ENCODE measurements at places on chromosomes 7 and 10. TPM values are rescaled to one million over a fixed set of nuclear protein-coding genes. Genes with fewer than 3 reads are reported as not detected.

GRCh38 chr7:157183832-157184231 is 45.1 kb downstream of the UBE3C start:
- DNase-seq: no peak

DNA sequence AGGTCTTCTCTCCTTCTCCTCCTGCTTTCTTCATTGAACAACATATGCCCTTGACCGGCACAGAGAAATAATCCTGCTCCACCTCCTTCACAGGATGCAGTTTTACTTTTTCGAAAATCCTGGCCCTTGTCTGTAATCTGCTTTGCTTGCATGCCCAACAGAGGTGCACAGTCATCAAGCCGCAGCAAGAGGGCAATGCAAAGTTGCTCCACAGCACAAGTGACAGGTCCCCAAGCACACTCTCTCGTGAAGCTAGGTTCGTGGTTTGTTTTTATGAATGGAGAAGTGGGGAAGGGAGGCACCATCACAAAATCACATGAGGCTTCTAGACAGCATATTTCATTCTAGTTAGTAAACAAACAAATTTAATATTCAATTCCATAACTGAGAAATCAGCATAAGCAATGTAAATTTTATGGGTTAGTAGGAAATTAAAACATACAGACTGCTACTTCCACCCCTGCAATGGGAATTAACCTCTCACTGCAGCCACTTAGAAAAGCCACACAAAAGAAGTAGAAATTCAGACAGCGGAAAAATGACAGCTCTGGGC is 178.8 kb downstream of the TPK1 start:
- DNase-seq: no peak

DNA sequence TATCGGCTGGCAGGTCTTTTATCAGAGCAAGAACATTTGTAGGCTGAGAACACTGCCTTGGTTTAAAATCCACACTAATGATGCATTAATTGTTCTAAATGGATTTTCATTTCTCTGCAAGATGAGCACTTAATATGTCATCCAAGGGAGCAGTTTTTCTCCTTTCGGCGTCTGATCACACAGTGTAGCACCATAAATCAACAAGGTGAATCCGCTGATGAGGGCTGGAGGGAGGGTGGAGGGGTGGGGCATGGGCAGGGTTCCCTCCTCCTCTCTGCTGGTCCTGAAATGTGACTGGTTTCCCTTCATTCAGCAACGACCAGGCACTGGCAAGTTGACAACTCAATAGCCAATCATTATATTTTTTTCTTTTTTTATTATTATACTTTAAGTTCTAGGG is 45.6 kb downstream of the ADAM12 start:
- no peak for DNase-seq

GRCh38 chr10:17905491-17905890 is 46.2 kb upstream of the SLC39A12 start:
- DNase-seq: no peak

DNA sequence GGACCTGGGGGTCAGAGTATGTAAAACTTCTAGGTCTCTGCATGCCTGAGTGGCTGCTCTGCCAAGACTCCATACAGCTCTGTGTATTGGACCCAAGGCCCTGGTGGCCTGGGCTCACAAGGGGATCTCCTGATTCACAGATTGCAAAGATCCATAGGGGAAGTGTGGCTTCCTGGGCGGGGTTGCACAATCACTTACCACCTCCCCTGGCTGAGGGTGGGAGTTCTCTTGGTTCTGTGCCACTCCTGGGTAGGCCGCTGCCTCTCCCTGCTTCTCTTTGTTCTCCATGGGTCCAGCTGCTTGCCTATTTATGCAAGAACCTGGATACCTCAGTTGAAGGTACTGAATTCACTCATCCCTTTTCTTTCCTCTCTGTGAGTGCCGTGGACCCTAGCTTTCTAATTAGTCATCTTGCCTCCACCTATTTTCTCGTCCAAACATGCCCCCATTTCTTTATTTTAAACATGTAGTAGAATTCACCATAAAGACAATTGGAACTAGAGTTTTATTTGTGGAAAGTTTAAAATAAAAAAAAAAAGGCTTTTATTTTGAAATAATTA is 18.5 kb upstream of the AGR3 start:
- DNase-seq: no peak

DNA sequence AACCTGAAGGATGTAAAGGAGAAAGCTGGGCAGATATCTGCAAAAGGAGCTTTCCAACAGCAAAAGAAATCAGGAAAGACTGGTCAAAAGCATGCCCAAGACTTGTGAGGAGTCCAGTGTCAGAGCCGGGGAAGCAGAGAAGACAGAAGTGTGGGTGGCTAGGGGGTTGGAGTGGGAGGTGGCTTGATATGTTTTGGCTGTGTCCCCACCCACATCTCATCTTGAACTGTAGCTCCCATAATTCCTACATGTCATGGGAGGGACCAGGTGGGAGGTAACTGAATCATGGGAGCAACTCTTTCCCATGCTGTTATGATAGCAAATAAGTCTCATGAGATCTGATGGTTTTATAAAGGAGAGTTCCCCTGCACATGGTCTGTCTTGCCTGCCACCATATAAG is 84.9 kb downstream of the INHBA start:
- DNase-seq: no peak

- DNase-seq: no peak
Observed at GRCh38 chr10:70729763-70730357, 55.3 kb downstream of the TBATA start.

- DNase-seq: no peak
Observed at GRCh38 chr10:30502266-30503060, 68.5 kb downstream of the MAP3K8 start.

DNA sequence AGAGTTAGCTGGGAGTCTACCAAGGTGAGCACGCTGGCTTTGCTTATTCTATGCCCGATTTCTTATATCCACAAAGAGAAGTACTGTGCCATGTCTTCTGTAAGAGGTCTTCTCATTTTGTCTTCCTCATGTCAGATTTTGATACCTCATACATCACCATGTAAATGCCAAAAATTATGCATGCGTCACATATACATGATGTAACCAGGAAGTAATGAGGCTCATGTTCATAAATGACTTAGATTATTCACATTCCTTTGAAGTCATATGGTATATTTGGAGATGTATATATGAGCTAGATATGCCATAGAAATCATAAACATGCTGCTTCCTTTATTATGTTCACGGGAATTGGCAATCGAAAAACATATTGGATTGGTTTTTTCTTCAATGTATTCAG is 97.7 kb upstream of the CELF2 start:
- no peak for DNase-seq

GRCh38 chr10:3954615-3955014 is 169.6 kb upstream of the KLF6 start:
- no peak for DNase-seq

DNA sequence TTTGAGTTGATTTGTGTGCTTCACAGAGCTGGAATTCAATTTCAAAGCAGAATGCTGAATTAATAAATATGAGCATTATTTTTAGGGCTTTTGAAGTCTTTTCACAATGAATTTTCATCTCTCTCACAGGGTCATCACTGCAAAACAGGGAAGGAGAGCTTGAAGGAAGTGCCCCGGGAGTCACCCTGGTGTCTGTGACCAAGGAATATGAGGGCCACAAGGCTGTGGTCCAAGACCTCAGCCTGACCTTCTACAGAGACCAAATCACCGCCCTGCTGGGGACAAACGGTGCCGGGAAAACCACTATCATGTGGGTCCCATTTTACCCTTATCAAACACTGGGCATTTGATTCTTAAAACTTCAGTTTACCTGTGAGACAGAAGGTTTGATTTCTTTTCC is 217.7 kb downstream of the ABCA13 start:
- no peak for DNase-seq

DNA sequence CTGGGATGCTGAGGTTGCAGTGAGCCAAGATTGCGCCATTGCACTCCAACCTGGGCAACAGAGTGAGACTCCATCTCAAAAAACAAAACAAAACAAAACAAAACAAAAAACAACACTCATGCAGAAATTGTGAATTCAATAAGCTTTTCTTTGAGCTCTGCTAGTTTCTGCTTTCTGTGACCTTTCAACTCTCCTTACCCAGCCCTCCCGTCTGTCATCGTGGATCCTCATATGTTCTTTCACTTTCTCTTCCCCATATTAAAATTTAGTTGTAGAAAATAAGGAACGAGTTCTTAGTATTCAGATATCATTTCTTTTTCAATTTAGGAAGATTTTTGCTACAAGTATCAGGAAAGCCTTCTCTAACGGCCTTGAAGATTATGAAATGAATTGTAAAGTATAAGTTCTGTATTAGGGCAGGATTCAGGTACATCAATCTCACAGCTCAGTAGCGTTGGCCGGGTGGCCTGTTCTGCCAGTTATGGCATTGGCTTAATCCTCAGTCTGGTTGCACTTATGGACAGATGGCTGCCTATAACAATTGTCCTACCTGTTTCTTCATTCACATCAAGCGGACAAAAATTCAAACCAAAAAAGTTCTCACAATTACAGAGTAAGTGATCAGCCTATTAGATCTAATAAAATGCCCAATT is 1167.0 kb downstream of the SORCS3 start:
- DNase-seq: no peak

Gene CPVL
- total RNA-seq: 125 TPM

Gene GPER1
- 0.99 TPM for total RNA-seq

Gene SMO
- 11.7 TPM for total RNA-seq

Gene SPAM1
- total RNA-seq: not detected

Gene ACTL6B
- 0.05 TPM for total RNA-seq

Gene MOGAT3
- total RNA-seq: not detected

Gene HMX3
- total RNA-seq: not detected

Gene UCMA
- 0.52 TPM for total RNA-seq

Gene PAOX
- 2.9 TPM for total RNA-seq

Gene MKX
- total RNA-seq: 0.05 TPM

Gene LEP
- total RNA-seq: 0.05 TPM

Gene FEZF1
- under 0.01 TPM for total RNA-seq

Gene CASD1
- total RNA-seq: 20.2 TPM

Gene OR2A5
- total RNA-seq: not detected
